ENCODE measurements at places on chromosomes 12 and 14.

DNA sequence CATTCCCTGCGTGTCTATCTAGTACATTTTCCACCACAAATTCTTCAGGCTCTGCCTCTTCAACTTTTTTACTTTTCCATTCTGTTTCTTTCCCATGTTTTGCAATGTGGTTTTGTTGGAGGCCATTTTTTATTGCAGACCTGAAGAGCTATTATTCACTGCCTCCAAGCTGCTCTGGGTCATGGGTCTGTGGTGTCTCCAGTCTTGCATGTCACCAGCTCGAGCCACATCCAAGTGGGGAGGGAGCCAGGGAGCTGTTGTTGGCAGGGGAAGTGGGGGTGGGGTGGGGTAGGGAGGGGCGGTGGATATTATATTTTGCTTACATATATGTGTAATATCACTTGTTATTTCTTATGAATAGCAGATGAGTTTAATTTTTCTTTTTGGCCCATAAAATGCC, 69.1 kb downstream of the VEZT start:
- no peak for DNase-seq

GRCh38 chr12:21353487-21353886, 18.8 kb upstream of the SLCO1A2 start:
- DNase-seq, result no peak

DNA sequence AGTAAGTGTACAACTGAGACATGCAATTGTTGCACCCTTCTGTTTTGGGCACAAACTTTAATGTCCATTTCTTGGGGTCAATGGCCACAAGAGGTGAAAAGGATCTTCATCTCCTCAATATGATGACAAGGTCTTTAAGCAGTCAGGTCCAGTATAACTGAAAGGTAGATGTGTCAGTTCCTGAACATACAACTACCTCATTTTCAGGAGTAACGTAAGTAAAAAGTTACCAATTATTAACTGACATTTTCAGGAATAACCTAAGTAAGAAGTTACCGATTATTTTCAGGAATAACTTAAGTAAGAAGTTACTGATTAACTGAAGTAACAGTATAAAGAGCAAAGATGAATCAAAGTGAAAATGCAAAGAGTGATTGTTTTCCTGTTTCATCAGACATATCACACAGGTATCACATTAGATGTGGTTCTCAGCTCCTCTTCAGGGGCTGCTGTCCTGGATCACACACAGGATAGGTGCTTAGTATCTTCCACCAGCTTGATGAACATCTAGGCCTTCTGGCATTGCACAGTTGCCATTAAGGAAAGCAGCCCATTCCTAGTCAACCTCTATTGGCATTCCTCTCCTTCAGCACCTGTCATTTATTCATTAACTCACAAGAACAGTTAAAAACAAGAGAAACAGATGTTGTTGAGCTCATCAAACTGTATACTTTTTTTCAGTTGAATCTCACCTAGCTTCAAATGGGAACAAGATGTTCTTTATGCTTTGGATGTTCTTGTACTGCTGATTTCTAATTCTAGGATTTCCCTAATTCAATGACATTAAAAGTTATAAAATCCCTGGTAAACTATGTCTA, 200.0 kb downstream of the FOXG1 start:
- DNase-seq, result no peak

DNA sequence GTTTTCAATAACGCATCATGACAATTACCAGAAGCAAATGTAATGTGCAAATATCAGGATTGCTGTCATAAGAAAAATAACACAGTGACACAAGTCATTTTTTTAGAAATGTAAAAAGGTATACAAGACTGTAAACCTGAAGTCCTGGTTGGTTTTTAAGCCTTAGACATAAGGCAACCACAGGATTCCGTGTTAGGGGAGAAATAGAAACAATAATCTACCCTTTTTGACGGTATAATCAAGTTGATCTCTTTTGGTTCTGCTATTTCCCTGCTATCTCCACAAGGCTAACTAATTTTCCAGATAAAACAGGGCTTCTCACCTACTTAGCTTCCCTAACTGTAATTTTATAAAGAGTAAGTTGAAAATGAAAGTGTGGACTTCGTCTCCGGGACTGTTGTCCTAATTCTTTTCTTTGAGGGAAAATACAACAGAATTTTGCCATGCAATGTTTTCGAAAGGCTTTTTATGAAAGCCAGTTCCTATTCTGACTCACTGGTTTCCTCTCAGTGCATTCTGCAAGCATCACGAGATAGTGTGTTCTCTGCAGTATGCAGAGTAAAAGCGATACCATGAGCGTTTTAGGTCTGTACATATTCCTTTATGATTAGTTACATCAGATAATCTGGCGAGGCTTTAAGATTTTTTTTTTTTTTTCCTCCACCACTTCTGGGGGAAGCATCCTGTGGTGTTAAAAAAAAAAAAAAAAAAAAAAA, 10.6 kb downstream of the MYO1H start:
- no peak for DNase-seq

- DNase-seq, result no peak
These were observed 45.2 kb downstream of the MAP1LC3B2 start for GRCh38 chr12:116604178-116604895.

DNA sequence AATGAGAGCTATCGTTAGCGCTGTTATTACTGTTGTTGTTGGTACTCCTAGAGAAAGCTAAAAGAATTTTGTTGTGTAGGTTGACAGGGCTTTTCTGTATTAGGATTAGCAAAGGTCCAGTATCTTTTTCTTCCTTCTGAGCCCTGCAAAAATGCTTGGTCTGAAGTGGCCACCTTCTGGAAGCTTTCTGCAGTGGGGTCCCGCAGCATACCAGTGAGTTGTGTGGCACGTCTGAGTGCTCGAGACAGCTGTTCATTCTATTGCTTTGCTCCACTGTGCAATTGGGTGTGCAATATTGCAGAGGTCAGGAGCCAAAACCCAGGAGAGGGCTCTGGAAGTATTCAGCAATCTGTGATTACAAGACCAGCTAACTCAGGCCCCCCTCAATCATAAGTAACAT, 57.1 kb downstream of the CCDC60 start:
- no peak for DNase-seq

- DNase-seq, result no peak
These were observed 58.6 kb upstream of the TMEM263 start for GRCh38 chr12:106897082-106897481.

DNA sequence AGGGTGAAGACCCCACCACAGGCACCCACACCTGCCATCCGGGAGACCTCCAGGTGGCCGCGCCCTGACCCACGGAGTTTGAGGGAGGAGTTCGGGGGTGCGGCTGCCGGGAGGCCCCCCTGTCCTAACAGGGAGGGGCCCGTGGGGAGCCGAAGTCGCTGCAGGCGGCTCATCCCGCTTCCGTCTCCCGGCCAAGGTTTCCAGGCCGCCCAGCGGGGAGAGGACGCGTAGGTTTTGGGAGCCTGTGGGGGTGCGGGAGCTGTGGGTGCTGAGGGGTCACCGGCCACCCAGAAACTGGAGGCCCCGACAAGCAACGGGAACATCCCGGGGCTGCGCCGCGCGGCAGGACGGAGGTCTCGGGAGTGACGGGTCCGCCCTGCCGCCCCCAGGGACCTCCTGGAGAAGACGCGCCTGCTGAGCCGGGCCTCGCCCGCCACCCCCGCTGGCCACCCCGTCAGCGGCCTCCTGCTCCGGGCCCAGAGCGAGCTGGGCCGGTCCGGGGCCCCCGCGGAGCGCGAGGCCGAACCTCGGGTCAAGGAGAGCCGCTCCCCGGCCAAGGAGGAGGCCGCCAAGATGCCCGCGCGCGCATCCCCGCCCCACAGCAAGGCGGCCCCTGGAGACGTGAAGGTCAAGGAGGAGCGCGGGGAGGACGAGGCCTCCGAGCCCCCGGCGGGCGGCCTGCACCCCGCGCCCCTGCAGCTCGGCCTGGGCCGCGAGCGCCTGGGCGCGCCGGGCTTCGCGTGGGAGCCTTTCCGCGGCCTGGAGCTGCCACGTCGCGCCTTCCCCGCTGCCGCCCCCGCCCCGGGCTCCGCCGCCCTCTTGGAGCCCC, 27.6 kb downstream of the LRCOL1 start:
- DNase-seq, result no peak

DNA sequence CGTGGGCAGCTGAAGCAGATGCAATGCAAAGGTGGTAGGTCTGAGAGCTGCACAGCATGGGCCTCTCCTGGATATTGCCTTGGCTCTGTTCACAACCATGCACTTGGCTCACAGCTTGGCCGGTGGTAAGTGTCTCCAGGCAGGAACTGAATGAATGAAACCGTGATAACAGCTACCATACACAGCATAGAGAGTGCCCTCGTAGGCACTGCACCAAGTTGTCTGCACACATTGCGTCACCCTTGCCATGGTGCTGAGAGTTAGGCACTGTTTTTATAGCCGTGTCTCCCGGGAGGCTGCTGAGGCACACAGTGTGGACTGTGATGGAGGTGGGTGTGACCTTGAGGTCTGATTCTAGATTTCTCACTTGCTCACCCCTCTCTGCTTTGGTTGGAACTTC, 157.6 kb upstream of the VASH1 start:
- no peak for DNase-seq

DNA sequence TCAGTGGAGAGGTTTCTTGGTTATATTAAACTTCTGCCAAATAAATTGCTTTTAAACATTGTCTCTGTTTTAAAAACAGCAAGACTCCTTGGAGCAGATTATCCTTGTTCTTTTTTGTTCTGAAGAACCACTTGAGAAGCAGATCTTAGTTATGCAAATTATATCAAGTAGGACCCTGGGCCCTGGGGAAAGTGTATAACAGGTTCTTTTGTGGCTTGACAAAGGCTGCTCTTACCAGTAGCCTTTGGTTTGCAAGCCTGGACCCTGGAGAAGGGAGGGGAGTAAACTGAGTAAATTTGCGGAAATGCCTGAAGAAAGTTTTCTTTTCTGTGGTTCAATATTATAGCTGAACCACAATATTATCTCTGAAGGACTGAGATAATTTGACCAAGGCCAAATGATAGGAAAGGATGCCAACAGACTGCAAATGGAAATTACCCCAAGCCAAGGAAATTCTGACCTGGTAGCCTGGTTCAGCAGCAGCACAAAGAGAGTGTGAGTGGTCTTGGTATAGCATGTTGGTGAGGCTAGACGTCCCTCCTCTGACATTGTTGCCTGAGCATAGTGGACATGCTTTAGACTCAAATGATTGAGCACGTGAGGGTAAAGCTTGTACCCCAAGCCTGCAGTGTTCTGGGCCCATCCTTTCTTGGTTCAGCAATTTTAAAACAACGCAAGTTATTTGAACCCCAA, 30.4 kb upstream of the SIX1 start:
- no peak for DNase-seq

GRCh38 chr12:44863867-44864266, 12.2 kb downstream of the NELL2 start:
- DNase-seq, result no peak

DNA sequence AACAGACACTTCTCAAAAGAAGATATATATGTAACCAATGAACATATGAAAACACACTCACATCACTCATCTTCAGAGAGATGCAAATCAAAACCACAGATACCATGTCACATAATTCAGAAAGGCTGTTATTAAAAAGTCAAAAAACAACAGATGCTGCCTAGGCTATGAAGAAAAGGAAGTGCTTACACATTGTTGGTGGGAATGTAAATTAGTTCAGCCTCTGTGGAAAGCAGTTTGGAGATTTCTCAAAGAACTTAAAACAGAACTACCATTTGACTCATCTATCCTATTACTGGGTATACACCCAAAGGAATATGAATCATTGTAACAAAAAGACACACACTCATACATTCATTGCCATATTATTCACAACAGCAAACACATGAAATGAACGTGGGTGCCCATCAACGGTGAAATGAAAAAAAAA, 35.1 kb downstream of the EIF2S3B start:
- DNase-seq, result no peak

All from spinal cord (tissue), 10 donors.